Stimulated activated CD8-positive, alpha-beta memory T cell treated with anti-CD3 and anti-CD28 coated beads, Interleukin-12 subunit alpha, Interleukin-12 subunit beta, amount 100 ng/mL, for 1 hour (primary cell): ENCODE measurements at places on chromosomes 5 and 9.

GRCh38 chr5:147826361-147826760 lies 5.1 kb downstream of the SPINK1 start:
- no peak for DNase-seq

GRCh38 chr5:179301376-179301775 lies 43.9 kb downstream of the ADAMTS2 start:
- no peak for DNase-seq

DNA sequence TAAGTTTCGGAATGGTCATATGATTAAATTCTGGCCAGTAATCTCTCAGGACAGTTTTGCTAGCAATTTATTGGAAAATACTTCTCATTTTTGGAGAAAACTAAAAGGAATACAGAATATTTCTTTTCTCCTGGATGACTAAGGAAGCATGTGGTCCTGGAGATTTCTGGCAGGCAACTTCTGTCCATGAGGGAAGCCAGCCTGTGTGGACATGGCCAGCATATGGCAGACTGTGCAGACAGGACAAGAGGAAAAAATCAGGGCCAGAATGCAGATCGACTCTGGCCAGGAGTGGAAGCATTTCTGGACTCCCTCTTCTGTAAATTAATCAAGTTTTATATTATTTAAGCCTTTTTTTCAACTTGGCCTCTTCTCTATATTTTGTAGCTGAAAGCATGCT lies 100.4 kb upstream of the CDH18 start:
- no peak for DNase-seq

- DNase-seq, result no peak
Measured at GRCh38 chr9:25353783-25354182, 324.5 kb downstream of the TUSC1 start.

DNA sequence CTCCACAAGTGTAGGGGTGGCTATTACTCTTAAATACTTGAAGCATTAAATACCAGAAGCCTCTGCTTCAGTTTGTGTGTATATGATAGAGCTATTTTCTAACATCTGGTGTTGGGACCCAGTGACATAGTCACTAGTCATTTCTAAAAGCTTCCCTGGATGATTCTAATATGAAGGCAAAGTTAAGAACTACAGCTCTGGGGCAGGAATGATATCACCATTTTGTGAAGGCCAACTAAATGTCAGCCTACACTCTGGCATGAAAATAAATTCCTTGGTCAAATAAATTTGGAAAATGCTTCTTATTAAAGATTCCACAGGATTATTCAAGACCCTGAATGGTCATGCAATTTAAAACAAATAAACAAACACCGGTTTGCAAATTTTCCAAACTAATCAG lies 197.7 kb downstream of the PLK2 start:
- no peak for DNase-seq

- DNase-seq, result no peak
Measured at GRCh38 chr5:90398726-90399125, 10.8 kb downstream of the CETN3 start.

DNA sequence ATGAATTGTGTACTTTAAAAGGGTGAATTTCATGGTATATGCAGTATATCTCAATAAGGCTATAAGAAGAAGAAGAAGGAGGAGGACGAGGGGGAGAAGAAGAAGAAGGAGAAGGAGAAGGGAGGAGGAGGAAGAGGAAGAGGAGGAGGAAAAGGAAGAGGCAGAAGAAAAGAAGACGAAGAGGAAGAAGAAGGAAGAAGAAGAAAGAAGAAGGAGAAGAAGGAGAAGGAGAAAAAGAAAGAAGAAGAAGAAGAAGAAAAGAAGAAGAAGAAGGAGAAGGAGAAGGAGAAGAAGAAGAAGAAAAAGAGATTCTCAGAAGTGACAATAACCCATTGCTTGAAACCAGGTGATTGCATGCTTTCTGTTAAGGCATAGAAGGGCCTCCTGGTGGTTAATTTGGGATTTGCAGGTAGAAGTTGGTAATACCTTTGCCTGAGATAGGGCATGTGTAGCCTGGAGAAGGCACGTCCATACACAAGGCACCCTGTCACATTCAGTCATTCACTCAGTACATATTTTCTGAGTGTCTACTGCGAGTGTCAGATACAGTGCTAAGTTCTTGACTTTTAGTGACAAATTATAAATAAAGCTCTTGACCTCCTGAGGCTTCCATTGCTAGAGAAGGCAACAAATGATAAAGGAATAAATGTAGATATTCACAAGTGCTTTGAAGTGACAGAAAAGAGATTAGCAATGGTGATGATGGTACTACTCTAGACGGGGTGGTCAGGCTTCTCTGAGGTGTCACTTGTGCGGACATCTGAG lies 231.3 kb downstream of the NPR3 start:
- DNase-seq, result no peak

GRCh38 chr9:5231212-5231611 lies at the start of gene INSL4:
Gene INSL4, plus strand, starts transcription at chr9:5231419. Its CDS starts 105 bp downstream, at chr9:5231524.
- no peak for DNase-seq

- no peak for DNase-seq
Measured at GRCh38 chr9:125747053-125747764, at the start of gene PBX3. Gene PBX3, plus strand, starts transcription at chr9:125747373.

- DNase-seq, result no peak
Measured at GRCh38 chr9:93218161-93218560, 34.2 kb downstream of the WNK2 start.
